Panc1 (cell line): ENCODE measurements at places on chromosomes 1 and 21. TPM values are rescaled to one million over a fixed set of nuclear protein-coding genes. Genes with fewer than 3 reads are reported as not detected.

- no peaks in the 10 kb centered on the region for H3K4me1 ChIP-seq
- H3K36me3 ChIP-seq = no peaks in the 10 kb centered on the region
- no peak for DNase-seq
These were observed 94.4 kb upstream of the GREM2 start for GRCh38 chr1:240706150-240706935.

GRCh38 chr21:18144339-18144738, 100.3 kb upstream of the CHODL start:
- H3K27me3 ChIP-seq = no peaks in the 10 kb centered on the region
- no peak overlapping the region for H3K4me3 ChIP-seq
- H3K27ac ChIP-seq = no peak overlapping the region
- H3K4me1 ChIP-seq = no peaks in the 10 kb centered on the region
- DNase-seq = no peak

GRCh38 chr21:35528116-35529042, 479.3 kb upstream of the RUNX1 start:
- H3K27ac ChIP-seq = no peak overlapping the region
- DNase-seq = no peak
- no peaks in the 10 kb centered on the region for H3K36me3 ChIP-seq
- H3K4me3 ChIP-seq = peak overlapping the region; percentile 34
- H3K27me3 ChIP-seq = no peaks in the 10 kb centered on the region; the same call in 1 of the 2 replicates

DNA sequence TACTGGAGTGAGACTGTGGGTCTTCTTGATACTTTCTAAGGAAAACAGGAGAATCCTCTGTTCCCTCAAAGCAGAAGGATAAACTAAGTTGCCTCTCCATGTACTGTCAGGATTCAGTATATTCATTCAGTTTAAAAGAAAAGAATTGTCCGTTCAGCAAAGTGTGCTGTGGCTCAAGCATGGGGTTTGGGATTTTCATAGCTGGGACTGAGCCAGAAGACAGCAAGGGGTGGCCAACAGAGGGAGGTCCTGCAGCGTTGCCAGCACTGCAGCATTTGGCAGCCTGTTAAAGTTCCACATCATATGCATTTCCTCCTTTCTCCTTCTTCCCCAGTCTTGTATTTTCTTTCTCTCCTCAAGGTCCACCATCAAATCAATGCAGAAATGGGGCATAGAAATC, 75.1 kb downstream of the DTL start:
- no peak overlapping the region for H3K4me3 ChIP-seq
- H3K36me3 ChIP-seq = no peaks in the 10 kb centered on the region
- H3K4me1 ChIP-seq = no peaks in the 10 kb centered on the region
- no peak for DNase-seq
- no peak overlapping the region for H3K27ac ChIP-seq

Gene KRTAP7-1
- total RNA-seq = not detected
